Thoracic aorta (tissue), 2 donors: ENCODE measurements at places on chromosomes 16 and 17. TPM values are rescaled to one million over a fixed set of nuclear protein-coding genes. Genes with fewer than 3 reads are reported as not detected.
A peak's percentile ranks its signal among the peaks of the same experiment; 100 is the strongest.

- H3K4me1 ChIP-seq: no peaks in the 10 kb centered on the region
- no peak overlapping the region for H3K27ac ChIP-seq
- H3K4me3 ChIP-seq: no peak overlapping the region
- H3K27me3 ChIP-seq: no peaks in the 10 kb centered on the region
These were observed 134.2 kb downstream of the ABCA8 start for GRCh38 chr17:68820825-68821481.

DNA sequence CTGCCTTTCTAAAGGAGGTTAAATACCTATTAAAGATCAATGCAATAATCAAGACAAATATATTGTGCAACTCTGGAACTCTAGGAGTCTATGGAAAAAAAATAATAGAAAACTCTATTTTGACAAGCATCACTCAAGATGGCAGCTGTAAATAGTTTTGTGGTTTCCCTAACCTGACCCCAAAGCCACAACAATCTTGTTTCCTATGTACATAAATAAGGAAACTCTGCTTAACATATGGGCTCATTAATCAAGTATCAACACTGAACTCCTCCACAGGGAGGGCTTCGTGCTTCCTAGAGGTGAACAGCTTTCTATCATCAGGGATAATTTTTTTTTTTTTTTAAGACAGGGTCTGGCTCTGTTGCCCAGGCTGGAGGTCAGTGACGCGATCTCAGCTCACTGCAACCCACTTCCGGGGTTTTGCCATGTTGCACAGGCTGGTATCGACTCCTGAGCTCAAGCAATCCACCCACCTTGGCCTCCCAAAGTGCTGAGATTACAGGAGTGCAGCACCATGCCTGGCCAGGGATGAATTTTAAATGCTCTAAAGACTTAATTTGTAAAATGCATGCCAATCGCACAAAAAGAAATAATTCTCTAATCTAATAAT is 42.5 kb downstream of the ARHGAP17 start:
- DNase-seq: no peak
- peaks cover 34% of the 10 kb centered on the region for H3K36me3 ChIP-seq
- H3K4me3 ChIP-seq: no peak overlapping the region
- no peaks in the 10 kb centered on the region for H3K27me3 ChIP-seq

DNA sequence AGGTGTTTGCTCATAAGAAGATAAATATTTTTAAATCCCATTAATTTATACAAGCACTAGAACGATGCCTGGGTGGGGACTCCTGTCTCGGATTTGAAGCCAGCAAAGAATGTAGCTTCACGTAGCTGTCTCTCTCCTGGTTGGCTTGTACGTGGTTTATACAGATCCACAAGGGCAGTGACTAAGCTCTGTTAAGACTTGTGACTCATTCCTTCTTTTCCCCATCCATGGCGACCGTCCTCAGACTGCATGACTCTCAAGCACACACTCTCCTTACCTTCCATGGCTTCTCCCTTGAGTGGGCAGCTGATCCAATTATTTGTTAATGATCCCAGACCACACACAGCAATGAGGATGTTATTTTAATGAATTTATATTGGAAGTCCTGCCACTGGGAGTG is 679.7 kb upstream of the SOX9 start:
- H3K27ac ChIP-seq: no peak overlapping the region
- H3K4me1 ChIP-seq: no peaks in the 10 kb centered on the region
- DNase-seq: no peak
- no peaks in the 10 kb centered on the region for H3K27me3 ChIP-seq

DNA sequence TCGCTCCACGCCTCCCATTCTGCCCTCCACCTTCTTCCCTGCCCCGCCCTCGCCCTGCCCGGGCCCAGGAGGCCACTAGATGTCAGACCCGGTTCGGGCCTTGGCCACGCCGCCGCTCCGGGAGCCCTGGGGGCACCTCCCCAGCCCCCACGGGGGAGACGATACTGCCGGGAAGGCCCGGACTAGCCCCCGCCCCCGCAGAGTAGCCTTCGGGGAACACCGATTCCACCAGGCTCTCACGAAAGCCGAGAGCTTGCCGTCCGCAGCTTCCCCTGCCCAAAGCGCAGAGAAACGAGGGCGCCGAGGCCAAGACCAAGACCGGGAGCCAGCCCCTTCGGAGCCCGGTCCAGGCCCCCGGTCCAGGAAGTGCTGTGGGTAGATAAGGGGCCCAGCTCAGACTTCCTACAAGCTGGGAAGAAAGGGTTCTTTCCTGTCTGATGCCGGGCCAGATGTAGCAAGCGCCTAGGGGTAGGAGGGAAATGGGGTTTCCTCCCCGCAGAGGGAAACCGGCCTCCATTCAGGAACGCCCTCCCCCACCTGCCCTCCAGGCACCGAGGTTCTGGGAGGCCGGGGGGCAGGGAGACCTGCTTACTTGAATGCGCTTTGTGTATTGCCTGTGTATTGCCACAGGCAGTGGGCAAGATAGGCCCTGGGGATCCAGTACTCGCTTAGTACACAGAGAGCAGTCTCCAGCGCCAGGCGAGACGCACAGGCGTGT is 806 bp upstream of the CYB561 start:
- H3K4me3 ChIP-seq: peak overlapping the region; percentile 93
- H3K27ac ChIP-seq: peak overlapping the region; percentile 47
- no peaks in the 10 kb centered on the region for H3K36me3 ChIP-seq
- peaks cover 10% of the 10 kb centered on the region for H3K4me1 ChIP-seq

- peak overlapping the region; percentile 93 for H3K4me3 ChIP-seq
- peak overlapping the region; percentile 68 for H3K27ac ChIP-seq
- no peak for DNase-seq
These were observed 1.8 kb downstream of the MYH10 start for GRCh38 chr17:8628609-8629169.

DNA sequence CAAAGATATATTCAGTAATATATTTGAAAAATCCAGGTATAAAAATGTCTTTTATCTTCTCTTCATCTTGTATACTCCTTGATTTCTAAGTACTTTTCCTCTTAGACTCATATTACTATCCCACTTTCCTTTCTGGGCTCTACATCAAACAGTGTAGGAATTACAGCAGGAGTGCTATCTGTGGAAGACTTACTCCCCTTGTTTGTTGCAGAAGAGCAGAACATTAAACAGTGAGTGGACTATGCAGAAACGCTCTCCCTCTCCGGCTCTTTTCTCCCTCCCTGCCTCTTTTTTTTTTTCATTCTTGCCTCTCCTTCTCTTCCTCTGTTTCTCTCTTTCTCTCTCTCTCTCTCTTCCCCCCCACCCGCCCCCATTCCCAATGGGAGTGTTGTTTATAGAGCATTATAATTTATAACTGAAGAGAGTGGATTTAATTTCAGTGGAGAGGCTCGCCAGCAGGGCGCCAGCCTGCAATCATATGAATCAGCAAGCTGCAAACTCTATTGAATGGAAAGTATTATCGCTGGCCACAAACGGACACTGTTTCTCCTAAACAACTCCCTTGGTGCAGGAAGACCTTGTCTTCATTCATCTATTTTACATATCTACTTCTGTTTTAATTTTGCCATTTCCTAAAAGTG is 242.3 kb upstream of the TBX2 start:
- H3K27me3 ChIP-seq: no peaks in the 10 kb centered on the region
- DNase-seq: no peak
- H3K27ac ChIP-seq: no peak overlapping the region
- H3K4me3 ChIP-seq: no peak overlapping the region
- no peaks in the 10 kb centered on the region for H3K36me3 ChIP-seq

DNA sequence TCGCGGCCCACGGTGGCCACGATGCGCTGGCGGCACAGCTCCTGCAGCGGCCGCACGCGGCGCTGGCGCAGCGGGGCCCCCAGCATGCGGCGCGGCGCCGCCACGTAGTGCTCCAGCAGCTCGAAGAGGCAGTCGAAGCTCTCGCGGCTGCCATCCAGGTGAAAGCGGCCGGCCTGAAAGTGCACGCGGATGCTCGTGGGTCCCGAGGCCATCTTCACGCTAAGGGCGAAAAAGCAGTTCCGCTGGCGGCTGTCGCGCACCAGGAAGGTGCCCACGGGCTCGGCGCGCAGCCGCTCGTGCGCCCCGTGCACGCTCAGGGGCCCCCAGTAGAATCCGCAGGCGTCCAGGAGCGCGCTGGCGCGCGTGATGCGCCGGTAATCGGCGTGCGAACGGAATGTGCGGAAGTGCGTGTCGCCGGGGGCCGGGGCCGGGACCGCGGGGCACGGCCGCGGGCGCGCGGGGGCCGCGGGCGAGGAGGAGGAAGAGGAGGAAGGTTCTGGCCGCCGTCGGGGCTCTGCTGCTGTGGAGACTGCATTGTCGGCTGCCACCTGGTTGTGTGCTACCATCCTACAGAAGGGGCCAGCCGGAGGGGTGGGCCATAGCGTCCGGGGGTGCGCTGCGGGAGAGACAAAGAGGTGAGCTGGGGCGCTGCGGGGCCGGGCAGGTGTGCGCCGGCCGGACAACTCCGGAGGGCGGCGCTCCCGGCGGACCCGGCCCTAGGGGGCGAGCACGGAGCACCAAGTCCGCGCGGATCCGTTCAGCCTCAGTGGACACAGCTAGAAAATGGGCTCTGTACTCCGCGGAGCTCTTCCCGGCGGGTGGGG is 879 bp downstream of the SOCS1 start:
- H3K36me3 ChIP-seq: no peaks in the 10 kb centered on the region
- DNase-seq: no peak
- no peaks in the 10 kb centered on the region for H3K27me3 ChIP-seq
- H3K4me1 ChIP-seq: peaks cover 13% of the 10 kb centered on the region

- H3K4me1 ChIP-seq: peaks cover 7% of the 10 kb centered on the region
- DNase-seq: no peak
- H3K36me3 ChIP-seq: peaks cover 3% of the 10 kb centered on the region
- no peaks in the 10 kb centered on the region for H3K27me3 ChIP-seq
- H3K4me3 ChIP-seq: no peak overlapping the region
These were observed 2.7 kb upstream of the AMFR start for GRCh38 chr16:56428091-56428490.

DNA sequence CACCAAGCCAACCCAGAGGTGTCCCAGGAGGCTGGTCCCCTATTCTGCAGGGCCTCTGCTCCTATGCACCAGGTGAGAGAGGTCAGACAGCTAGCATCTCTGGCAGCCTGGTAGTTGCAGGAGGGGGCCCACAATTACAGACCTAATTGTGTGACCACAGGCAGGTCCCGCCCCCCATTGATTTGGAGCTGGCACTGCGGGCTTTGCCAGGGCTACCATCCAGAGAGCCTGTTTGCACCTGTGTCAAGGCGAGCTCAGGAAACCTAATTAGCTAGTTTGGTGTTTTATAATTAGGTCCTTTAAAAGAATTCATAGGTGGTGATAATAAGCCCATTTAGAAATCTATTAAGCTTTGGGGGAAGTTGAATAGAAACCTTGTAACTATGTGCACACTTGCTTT is 90.2 kb downstream of the MRM1 start:
- H3K4me1 ChIP-seq: no peaks in the 10 kb centered on the region
- H3K27ac ChIP-seq: no peak overlapping the region
- no peak overlapping the region for H3K4me3 ChIP-seq

DNA sequence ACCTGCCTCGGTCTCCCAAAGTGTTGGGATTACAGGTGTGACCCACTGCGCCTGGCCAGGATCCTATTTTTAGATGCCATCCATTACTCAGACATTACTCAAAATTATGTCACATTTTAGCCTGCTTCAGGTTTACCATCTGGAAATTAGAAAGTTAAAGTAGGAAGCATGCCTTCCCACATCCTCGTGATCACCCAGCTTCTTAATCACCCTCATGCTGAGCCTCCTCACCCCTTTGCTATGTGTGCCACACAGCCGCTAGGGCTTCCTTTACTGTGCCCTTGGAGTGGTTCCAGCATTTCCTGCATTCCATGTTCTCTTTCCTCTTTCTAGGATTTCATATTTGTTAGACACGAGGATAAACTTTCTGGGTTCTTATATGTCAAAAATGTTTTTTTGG is 9.3 kb downstream of the ADORA2B start:
- no peak overlapping the region for H3K27ac ChIP-seq
- DNase-seq: no peak
- no peaks in the 10 kb centered on the region for H3K36me3 ChIP-seq
- H3K27me3 ChIP-seq: no peaks in the 10 kb centered on the region

DNA sequence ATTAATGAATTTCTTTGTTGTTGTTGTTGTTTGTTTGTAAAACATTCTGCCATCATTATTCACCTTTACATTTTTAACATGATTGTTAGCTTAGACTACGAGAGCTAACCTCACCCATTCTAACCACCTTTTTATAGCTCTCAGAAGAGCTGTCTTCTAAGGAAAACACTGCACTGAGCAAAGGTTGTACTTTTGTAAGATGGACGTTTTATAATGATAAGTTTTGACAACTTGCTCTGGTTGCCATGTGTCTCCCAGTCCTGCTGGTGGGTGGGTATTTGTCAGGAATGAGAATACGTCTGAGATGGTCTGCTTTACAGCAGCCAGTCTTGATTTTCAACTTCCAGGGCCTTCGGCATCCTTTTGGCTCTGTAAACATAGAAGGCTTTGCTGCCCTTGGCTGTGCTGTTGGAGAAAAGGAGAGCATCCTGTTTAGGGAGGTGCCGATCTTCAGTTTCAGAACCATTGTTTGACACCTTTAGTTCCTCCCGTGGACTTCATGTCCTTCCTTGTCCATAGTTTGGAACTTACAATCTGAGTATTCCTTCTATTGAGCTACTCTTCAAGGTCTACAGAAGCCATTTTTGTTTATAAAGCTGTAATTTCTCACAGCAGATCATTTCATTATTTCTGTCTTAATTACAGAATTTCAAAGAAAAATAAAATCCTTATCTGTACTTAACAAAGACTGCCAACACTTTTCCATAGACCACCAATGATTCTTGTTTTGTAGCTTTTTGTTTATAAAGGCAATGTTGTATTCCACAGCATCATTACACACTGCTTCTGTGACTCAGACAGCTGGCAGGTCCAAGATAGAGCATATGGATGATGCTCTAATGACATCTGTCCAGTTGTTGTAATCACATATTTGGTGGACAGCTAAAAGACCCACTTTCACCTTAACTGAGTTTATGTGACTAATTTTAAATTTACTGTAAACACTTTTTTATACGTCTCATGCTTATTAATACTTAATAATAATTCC is 270.1 kb upstream of the TBX2 start:
- no peak overlapping the region for H3K4me3 ChIP-seq
- H3K27me3 ChIP-seq: no peaks in the 10 kb centered on the region
- peak overlapping the region; percentile 56 for H3K27ac ChIP-seq
- H3K36me3 ChIP-seq: no peaks in the 10 kb centered on the region
- DNase-seq: no peak
- peaks cover 60% of the 10 kb centered on the region for H3K4me1 ChIP-seq

- no peak for DNase-seq
- H3K27me3 ChIP-seq: no peaks in the 10 kb centered on the region
- H3K4me1 ChIP-seq: no peaks in the 10 kb centered on the region
- H3K36me3 ChIP-seq: no peaks in the 10 kb centered on the region
- no peak overlapping the region for H3K4me3 ChIP-seq
These were observed 18.1 kb upstream of the CNEP1R1 start for GRCh38 chr16:50006964-50007363.

- H3K4me3 ChIP-seq: peak overlapping the region; percentile 76
- peak overlapping the region; percentile 77 for H3K27ac ChIP-seq
- peak; percentile 23 for DNase-seq
- H3K27me3 ChIP-seq: no peaks in the 10 kb centered on the region
These were observed 23.0 kb upstream of the EIF1 start for GRCh38 chr17:41665566-41666236.

Gene DOC2B
- total RNA-seq: 4.2 TPM

Gene PMP22
- total RNA-seq: 192 TPM

Gene CUEDC1
- total RNA-seq: 93.1 TPM

Gene PERCC1
- not detected for total RNA-seq

Gene HOXB5
- 0.56 TPM for total RNA-seq

Gene CACNG5
- not detected for total RNA-seq

Gene BCL6B
- total RNA-seq: 5.7 TPM

Gene SGSM2
- 70.3 TPM for total RNA-seq

Gene CDT1
- total RNA-seq: 0.71 TPM

Gene GUCY2D
- total RNA-seq: not detected
